ENCODE measurements at places on chromosomes 11 and 22.

GRCh38 chr11:2265396-2265795 is 5.0 kb downstream of the ASCL2 start:
- no peak for DNase-seq

GRCh38 chr11:73226297-73227006 is 8.4 kb downstream of the P2RY2 start:
- DNase-seq, result no peak

DNA sequence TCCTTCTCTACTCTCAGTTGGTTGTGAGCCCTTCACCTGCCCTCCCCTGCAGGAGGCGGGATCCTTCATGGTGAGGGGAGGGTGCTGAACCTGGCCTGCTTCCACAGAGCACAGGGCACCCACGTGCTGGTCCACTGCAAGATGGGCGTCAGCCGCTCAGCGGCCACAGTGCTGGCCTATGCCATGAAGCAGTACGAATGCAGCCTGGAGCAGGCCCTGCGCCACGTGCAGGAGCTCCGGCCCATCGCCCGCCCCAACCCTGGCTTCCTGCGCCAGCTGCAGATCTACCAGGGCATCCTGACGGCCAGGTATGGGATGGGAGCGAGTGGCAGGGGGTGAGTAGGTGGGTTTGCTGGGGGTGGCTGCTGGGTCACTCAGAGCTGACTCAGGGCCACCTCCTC is 6.3 kb downstream of the SSH3 start:
- no peak for DNase-seq

DNA sequence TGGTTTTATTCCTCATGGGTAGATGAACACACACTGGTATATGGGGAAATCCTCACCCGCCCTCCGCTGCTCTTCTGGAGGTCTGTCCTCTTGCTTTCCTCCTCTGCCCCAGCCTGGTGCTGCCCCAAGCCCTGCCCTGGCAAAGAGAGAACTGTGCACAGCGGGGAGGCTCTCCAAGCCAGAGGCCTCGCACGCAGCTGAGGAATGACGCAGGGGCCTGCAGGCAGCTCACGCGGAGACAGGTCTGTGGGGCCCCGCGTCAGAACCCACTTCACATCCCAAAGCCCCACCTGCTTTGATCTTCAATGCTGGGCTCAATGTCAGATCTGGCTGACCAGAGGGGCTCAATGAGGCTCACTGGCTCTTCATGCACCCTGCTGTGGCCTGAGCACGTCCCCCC is 10.0 kb downstream of the GATD1 start:
- DNase-seq, result no peak

- no peak for DNase-seq
These were observed 31.3 kb downstream of the MTNR1B start for GRCh38 chr11:93000511-93001476.

DNA sequence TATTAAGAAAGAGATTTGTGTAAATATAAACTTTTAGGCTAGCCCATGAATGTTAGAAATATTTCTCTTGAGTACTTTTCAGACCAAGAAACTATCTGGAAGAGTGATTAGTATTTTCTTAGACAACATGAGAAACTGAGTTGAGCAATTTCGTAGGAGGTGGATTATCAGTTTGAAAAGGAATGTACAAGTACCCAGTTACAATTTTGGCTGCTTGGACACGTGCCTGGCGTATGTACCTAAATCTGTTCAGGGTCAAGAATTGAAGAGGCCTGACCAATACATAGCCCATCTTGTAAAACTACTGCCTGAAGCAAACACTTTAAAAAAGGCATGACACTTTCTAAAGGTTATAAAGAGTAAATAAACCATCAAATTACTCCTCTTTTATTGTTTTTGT is 71.1 kb downstream of the CCDC73 start:
- no peak for DNase-seq

GRCh38 chr11:44309478-44310205 is at the start of gene ALX4:
Gene ALX4, minus strand, starts transcription at chr11:44310139. Its CDS starts 77 bp downstream, at chr11:44310062.
- DNase-seq, result peak; percentile 70

- no peak for DNase-seq
These were observed 48.7 kb upstream of the TH start for GRCh38 chr11:2220173-2220771.

- peak; percentile 5 for DNase-seq
These were observed 52.3 kb downstream of the RASSF10 start for GRCh38 chr11:13061294-13061990.

DNA sequence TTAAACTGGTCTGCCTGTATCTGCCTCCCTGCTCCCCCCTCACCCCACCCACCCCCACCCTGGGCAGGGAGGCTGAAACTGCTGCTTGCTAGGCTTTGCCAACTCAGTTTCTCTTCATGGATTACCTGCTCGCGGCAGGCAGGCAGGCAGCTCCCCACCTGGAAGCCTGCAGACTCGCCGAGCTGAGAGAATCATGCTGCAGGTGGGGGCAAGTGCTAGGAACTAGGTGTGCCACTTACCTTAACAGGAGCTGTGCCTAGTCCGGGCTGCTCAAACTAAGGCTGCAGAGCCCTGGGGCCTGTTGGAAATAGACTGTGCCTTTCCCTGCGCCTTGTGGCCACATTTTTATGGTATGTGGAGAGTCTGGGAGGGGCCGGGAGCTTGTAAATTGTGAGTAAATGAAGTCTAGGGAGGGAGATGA is 30.3 kb downstream of the MARK2 start:
- no peak for DNase-seq

DNA sequence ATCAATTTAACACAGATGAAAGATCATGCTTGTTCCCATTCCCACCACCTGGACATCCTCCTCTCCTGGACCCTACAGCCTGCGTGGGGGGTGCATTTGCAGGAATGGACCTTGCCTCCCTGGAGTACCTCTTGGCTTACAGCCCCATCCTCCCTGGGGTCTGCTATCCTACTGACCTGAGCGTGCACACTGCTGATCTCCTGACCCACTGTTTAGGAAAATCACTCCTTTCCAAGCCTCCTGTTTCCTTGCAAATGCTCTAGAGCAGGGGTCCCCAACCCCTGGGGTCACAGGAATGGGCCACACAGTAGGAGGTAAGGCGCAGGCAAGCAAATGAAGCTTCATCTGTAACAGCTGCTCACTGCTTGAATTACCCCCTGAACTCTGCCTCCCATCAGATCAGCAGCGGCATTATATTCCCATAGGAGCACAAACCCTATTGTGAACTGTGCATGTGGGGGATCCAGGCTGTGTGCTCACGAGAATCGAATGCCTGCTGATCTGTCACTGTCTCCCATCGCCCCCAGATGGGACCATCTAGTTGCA is 88.2 kb upstream of the SEPTIN5 start:
- DNase-seq, result no peak

DNA sequence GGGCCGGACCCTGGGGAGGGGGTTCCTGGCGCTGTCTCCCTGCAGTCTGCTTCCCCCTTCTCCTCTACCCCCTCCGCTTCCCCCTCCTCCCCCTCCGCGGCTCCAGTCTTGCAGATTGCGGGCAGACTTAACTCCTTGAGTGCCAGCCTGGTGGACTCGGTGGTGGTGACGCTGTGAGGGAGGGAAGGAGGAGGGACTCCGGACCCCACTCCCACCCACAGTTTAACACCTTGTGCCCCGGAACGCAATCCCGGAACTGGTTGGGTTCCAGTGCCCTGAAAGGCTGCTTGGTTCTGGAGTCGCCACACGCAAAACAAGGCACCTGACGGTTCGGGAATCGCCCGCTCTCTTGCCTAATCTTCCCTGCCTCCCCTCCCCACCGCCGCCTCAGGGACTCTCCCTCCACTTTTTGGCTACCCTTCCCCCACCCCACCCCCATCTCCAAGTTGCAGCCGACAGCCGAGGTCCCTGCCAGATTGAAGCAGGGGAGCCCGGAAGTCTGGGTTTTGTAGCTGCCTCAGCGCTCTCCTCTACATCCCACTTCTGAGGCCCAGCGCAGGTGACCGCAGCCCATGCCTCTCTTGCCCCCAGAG is 3.9 kb upstream of the BCL9L start:
- DNase-seq, result peak; percentile 98

GRCh38 chr11:11822946-11823345 is 18.8 kb upstream of the USP47 start:
- no peak for DNase-seq

DNA sequence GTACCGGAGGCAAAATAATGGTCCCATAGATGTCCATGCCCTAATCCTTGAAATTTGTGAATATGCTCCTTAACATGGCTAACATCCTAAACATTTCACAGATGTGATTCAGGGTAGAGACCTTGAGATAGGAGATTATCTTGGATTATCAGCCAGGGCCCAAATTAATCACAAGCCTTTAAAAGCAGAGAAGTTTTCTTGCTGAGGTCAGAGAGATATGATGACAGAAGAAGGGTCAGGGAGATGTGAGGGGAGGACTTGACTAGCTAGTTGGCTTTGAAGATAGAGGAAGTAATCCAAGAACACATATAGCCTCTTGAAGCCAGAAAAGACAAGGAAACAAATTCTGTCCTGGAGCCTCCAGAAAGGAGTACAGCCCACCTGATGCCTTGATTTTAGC is 19.1 kb upstream of the FDX1 start:
- no peak for DNase-seq

- no peak for DNase-seq
These were observed 8.8 kb upstream of the OR9I1 start for GRCh38 chr11:58134151-58134550.

- DNase-seq, result no peak
These were observed 150.9 kb downstream of the CACNA1I start for GRCh38 chr22:39721206-39722031.

GRCh38 chr11:6612213-6613041 is at the start of gene TAF10:
Gene TAF10, minus strand, starts transcription at chr11:6612216. Its CDS starts 27 bp downstream, at chr11:6612189.
- DNase-seq, result peak; percentile 92

DNA sequence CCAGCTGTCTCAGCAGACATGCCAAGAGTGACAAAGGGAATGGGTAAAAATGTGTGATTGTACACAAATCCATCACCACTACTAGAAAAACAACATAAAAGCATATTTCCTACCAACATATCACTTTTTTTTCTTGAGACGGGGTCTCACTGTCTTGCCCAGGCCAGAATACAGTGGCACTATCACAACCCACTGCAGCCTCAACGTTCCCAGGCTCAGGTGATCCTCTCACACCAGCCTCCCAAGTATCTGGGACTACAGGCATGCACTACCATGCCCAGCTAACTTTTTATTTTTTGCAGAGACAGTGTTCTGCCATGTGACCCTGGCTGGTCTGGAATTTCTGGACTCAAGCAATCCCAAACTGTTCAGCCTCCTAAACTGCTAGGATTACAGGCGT is 5.2 kb downstream of the MTMR2 start:
- DNase-seq, result no peak
